ENCODE measurements at places on chromosomes 7 and 10.
A peak's percentile ranks its signal among the peaks of the same experiment; 100 is the strongest.

- DNase-seq = no peak
Measured at GRCh38 chr7:84686373-84686772, 491.8 kb upstream of the SEMA3A start.

GRCh38 chr7:136900005-136900404, 31.6 kb downstream of the CHRM2 start:
- DNase-seq = no peak

DNA sequence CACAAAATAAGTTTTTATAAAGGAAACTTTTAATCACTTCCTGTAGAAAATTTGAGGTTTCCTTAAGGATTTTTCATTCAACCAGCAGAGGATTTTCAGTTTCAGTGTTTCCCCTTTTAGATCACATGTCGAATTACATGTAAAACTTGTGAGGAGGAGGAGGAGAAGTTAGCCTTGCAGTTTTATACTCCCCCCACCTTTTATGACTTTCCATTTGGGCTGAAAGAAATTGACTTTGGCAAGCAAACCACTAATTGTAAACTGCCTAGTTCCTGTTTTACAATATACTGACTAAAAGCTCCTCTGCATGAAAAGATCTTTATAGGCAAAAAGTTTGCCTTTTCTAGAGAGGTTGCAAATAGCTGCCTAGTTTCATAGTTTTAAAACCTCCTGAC, 3.0 kb downstream of the BAMBI start:
- DNase-seq = no peak

- DNase-seq = no peak
Measured at GRCh38 chr10:88232983-88233543, 350.1 kb downstream of the RNLS start.

DNA sequence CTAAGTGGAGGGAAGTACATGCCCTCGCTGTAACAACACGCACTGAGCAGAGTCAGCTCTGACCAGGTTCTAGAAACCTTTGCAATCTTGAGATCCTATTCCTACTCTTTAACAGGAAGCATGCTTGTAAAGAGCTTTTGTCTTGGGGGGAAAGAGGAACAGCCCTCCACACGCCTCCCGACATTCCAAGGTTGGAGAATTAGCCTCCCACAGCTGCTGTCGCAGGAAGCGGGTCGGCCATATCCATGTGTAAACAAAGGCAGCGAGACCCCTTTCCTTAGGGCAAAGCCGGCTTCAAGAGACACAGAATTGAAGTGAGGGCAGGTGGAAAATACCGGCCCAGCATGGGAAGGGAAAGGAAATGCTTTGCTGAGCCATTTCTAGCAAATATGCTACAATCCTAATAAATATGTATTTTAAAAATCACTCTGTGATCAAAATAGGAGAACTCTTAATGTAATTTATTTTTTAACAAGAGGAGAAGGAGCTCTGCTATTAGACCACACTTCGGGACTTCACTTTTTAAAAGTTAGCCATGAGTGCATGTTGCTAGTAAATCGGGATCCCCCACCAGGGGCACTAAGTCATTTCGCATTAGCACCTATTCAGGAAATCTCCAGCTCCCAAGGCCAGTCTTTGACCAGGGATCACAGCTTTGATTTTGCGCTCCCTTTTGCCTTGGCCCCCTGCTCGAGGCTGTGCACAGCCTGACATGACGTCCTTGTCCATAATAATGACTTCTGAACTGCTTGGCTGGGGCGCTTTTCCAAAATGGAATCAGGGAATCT, 55.9 kb downstream of the FAM204A start:
- no peak for DNase-seq

DNA sequence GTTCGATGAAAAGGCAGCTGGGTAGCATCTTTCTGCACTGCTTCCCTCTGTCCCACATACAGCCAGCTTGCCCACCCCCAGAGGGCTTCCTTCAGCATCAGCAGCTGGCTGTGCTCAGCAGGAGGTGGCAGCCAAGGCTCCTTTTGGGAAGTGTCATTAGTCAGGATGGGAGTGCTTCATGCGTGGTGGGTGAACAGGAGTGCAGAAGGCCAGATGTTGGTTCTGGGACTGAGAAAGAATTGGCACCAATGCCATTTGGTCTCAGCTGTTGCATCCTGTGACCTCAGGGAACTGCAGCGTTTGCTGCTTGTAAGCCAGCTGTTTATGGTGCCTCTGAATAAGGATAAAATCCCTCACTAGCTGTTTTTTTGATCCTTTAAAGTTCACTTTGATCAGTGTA, 131.1 kb upstream of the SORCS3 start:
- no peak for DNase-seq

DNA sequence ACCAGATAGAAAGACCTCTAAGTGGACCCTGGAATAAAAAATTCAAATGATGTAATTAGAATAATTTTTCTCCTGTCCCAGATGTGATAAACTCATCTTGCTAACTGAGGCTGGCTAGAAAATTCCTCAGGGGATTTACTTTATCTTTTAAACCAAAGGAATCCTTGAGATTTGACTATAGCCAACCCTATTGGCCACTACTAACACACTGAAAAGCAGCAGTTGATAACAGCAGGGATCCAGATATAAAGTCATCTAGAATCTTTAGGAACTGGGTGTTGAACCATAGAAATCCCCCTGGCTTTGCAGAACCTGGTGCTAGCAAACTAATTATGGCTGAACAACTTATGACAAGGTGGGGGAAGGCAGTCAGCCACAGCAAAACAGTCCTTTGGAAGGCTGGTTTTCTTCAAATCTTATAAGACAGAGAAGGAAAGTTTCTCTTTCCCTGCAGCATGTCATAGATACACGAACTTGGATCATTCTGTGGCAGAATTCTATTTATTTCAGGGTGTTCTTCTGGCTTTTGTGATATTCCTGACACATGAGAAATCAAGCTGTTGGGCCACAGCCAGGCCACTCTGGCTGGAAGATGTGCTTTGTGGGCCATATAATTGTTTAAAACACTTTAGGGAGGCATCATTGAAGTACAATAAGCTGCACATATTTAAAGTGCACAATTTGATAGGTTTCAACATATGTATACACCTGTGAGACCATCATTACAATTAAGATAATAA, 643.6 kb downstream of the SORCS3 start:
- no peak for DNase-seq

- DNase-seq = peak; percentile 100
Measured at GRCh38 chr7:13920053-13920697, 69.3 kb downstream of the ETV1 start.

DNA sequence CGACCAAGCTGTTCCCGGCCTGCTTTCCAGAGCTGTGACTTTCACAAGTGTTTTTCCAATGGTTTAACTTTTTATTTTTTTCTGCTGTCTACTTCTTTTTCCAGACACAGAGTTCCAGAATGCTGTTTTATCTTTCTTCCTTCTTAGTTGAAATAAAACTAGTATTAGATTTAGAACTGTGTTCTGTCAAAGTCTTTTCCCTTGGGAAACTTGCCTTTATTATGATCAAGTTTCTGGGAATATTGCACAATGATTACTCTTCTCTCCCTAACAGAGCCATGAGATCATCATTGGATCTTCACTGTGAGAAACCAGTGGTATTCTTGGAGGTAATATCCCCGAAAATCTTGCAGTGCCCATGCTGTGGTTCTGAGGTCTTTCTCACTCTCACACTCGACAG, 104.9 kb upstream of the KCND2 start:
- DNase-seq = peak; percentile 46

GRCh38 chr10:46549171-46550075, 7.0 kb downstream of the GPRIN2 start:
- no peak for DNase-seq

GRCh38 chr10:76885816-76886215, 751.8 kb downstream of the KCNMA1 start:
- no peak for DNase-seq

DNA sequence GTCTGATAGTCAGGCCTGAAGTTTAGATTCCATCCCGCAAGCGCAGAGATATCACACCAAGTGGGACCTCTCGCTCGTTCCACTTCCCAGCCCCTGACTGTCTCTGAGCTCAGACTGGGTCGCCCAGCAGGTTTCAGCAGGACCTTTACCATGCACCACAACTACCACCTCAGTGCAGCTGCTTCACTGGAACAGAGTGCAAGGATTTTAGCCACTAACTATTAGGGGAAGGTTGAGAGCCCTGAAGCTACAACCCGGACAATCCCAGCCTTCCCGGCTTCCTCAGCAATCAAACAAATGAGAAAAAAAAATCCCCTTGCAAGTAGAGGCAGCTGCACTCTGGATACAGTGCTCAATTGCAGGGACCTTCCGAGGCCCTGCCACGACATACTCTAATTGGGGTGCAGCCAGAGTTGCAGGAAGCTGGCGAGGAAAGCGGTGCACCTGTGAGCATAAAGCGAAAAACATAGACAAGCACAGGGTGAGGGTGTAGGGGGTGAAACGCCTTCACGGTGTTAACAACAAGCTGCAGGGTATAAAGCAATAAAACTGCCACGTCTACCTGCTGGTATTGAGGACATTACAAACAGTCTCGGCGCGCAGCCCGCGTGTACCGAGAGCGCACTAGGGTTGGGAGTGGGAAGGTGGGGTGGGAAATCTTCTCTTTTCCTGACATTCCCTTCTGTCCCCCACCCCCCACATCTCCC, 2.6 kb upstream of the DLX6 start:
- DNase-seq = no peak

DNA sequence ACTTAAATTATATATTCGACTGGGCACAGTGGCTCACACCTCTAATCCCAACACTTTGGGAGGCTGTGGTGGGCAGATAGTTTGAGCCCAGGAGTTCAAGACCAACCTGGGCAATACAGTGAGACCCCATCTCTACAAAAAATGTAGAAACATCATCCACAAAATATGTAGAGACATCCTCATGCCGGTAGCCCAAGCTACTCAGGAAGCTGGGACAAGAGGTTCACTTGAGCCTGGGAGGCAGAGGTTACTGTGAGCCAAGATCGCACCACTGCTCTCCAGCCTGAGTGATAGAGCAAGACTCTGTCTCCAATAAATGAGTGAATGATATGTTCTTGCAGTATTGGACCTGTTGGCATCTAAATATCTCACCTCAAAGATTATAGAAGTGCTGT, 22.6 kb upstream of the TNS3 start:
- DNase-seq = no peak

GRCh38 chr7:438361-438760, 81.3 kb downstream of the PDGFA start:
- DNase-seq = no peak

Data from NCI-H226 (cell line).